CD4-positive, alpha-beta T cell treated with Interleukin-17A for 1 hour (primary cell): ENCODE measurements at places on chromosomes 16 and 17.

DNA sequence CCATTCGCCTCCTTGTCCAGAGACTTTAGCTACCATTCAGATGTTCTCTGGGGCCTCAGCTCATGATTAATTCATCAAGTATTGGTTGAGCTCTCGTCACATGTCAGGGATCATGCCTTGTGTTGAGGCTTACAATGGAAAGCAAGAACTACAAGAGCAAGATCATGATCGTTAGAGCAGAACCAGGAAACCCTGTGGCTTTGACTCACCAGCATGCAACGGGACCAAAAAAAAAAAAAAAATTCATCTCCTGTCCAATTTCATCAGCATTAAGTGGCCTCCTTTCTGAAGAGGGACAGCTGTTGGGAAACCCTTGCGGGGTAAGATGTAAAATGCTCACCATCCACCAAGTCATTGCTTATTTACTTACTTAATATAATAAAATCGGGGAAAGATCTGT lies 12.1 kb upstream of the USP10 start:
- no peak for DNase-seq

- no peak for DNase-seq
Observed at GRCh38 chr16:23670137-23670776, 8.4 kb upstream of the PLK1 start.

DNA sequence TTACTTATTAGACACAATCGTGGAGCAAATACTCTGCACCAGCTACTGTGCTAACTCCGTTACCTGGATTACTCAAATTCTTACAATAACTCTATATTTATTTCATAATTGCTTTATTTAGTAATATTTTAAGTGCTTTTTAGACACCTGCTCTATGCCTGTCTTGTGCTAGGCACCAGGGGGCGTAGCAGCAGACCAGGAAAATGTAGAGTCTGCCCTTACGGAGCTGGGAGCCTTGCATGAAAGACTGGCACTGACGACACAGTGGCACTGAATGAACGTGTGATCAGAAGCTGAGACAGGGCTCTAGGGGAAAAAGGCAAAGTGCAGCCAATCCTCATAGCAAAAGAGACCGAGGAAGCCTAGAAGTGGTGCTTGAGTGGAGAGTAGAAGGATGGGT lies 486.5 kb downstream of the CDH13 start:
- no peak for DNase-seq

DNA sequence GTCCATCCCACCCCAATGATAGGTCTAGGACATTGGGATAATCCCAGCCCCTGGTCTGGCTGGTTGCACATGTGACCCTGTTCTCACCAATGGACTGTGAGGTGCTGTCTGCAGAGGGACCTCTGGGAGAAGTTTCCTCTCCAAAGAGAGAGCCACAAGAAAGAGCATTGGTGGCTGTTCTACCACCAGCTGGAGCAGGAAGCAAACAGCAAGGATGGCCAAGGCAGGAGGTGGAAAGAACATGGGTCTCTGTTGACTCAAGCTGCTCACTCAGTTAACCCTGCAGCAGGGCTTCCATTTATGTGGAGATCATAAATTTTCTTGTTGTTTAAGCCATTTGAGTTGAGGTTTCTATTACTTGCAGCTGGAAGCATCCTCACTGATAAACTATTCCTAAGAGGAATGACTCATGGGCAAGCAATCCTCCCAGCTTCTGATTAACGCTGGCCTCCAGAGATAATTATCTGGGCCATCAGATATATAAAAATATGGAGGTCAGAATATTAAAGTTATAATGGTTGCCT lies 52.6 kb downstream of the CYB5B start:
- DNase-seq: no peak

DNA sequence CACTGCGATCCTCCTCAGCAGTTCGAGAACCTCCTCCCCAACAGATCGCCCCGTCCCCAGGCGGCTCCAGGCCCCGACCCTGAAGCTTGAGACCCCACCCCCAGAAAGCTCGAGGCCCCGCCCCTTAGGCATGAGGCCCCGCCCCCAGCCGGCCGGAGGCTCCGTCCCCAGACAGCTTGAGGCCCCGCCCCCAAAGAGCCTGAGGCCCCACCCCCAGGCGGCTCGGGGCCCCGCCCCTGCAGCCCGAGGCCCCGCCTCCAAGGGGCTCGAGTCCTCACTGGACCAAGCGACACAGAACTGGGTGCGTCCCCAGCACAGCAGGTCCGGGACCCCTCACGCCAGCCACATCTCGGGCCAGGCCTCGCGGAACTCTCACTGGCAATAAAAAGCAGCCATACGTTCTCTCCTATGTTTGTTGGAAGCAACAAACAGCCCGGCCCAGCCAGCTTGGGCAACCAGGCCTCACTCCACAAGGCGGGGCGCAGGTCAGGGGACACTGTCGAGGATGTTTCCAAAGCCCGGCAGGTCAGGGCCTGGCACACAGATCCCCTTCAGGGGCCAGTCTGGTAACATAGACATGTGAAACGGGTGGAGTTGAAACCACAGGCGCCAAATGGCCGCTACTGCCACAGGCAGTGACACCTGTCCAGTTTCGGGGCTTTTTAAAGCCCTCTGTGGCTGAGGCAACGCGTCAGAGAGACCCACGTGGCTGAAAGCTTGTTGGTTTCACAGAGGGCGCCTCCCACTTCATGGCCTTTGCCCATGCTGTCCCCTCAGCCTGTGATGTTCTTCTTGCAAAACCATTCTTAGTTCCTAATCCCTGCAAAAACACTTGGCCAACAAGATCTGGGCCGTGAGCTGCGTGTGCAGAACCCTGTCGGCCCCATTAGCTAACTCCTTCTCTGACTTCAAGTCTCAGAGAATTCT lies 224.2 kb downstream of the PARN start:
- DNase-seq: peak; percentile 1

GRCh38 chr17:65743308-65743655 lies 181.8 kb upstream of the AXIN2 start:
- DNase-seq: no peak

GRCh38 chr17:41178843-41179616 lies 1.0 kb upstream of the KRTAP4-2 start:
- DNase-seq: no peak

- no peak for DNase-seq
Observed at GRCh38 chr17:35705705-35706104, 25.7 kb upstream of the RASL10B start.

DNA sequence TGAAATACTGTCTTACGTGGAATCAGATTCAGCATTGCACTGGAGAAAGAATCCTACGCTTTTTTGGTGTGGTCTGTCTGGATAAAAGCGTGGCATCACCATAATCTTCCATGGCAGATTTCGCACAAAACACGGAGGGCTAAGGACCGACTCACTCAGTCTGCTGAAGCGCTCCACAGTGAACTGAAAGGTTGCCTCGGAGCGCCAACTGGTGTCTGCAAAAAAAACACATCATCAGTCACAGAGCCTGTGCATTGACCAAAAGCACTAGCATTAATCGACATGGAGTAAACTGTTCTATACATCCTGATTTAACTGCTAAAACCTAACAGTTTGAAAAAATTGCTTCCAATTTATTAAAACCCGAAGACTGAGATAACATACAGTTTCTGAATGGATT lies 40.5 kb downstream of the USP7 start:
- no peak for DNase-seq

GRCh38 chr17:80024206-80024972 lies 11.3 kb downstream of the TBC1D16 start:
- no peak for DNase-seq

GRCh38 chr17:42184713-42185620 lies at the start of gene HCRT:
TSS of gene HCRT (minus strand) at chr17:42185452. CDS start at chr17:42185365, 87 bp downstream.
- peak; percentile 11 for DNase-seq

DNA sequence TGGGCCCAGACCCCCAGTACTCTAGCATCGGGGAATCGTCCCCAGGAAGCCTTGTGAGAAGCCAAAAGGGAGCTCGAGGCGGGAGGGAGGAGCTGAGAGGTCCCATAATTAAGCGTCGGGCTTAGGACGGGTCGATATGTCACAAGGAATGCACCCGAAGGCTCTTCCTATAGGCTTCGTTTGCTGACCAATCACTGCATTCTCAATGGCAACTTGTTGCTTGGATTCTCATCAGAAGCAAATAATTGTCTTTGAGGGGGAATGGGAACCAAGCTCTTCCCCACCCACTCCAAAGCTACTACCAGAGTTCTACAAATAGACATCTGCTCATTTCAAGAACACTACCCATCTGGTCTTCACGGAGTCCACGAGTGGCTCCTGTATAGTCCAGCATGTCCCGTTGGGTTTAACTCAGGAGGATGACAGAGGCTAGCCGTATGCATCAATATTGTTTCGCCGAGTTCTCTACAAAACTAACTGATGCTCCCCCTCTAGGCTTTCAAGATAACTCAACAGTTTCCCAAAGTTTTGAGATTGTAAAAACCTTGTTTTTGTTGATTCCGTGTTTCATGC lies 628 bp upstream of the BLMH start:
- DNase-seq: no peak

- no peak for DNase-seq
Observed at GRCh38 chr17:82837586-82838320, 2.1 kb downstream of the ZNF750 start.

- no peak for DNase-seq
Observed at GRCh38 chr17:61689610-61690180, 98.7 kb upstream of the NACA2 start.

- no peak for DNase-seq
Observed at GRCh38 chr16:10266809-10267208, 84.6 kb upstream of the GRIN2A start.

DNA sequence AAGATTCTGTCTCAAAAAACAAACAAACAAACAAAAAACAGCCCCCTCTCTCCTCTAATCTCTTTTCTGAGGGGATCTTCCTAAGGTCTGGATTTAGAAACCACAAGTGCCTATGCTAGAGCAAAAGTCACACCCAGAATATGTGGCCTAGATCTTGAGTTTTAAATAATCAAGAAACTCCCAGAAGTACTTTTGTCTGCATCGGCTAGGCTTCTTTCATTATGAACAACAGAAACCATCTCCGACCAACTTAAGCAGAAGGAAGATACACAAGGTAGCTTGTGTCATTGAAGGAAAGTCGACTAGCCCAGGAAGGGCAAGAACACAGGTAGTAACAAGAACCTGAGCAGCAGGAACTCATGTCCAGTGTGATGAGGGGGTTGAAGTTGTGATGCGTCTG lies 73.9 kb upstream of the KIFC3 start:
- no peak for DNase-seq

DNA sequence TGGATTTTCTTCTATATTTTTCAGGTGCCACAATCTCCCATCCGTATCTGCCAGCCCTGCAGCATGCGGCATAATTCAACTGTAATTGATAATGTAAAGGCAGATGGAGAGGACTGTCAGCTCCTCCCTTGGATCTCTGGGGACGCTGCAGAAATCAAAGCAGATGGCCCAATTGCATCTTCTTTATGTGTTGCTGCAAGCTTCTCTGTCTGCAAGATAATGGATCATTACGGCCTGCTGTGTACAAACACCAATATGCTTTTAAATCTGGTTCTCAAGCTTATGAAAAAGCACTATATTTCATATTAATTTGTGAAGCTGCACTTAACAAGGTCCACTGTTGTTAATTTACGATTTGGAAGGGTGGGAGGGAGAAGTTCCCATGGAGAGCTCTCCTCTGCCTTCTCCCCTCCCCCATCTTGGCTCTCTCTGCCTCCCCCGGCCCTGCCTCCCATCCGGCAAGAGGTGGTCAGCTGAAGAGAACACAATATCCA lies 607.5 kb downstream of the TOX3 start:
- DNase-seq: no peak

DNA sequence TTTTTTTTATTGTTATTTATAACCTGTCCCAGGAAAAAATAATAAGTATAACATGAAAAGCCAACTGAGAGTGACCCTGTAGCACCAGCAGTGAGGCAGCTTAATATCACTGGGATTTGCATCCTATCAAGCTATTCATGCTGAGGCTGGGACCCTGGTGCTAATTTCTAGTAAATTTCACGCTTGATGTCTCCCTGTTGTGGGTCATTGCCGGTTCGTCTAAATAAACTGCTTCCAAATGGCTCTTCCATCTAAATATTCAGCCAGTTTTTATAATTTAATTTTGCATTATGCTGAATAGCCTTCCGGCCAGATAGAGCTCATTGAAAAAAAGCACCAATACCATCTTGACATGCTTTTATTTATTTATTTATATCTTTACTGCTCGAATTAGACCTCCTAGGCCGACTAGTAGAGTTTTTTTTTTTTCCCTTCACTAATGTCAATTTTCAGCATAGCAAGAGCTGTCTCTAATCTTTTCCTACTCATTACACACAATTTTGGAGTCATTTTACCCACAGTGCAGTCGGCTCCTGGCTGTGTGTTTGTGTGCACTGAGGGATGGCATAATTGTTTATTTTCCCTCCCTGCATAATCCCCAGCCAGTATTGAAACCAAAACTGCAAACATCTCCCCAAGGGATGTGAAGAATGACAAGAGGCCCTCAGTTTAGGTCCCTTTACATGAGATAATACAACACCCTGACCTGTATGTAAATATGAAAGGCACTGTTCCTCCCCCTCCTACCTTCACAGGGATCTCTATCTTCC lies 168.8 kb downstream of the AATF start:
- DNase-seq: no peak

DNA sequence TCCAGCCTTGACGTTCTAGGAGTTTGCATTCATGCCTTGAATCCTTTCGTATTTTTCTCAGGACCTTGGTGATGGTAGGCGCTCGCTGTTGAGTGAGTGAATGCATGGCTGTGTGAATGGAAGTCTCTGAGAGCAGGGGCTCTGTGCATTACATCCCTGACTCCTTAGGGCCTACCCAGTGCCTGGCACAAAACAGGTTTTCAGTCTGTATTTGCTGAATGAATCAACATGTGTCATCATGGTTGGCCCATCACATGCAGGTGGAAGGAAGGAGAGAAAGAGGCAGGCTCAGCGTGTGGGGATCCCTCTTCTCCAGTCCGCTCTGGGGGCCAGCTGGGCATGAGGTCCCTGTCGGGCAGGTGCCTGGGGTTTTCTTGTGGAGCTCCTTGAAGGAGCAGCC lies 8.7 kb downstream of the RAP1GAP2 start:
- no peak for DNase-seq

GRCh38 chr17:78925662-78926555 lies 722 bp upstream of the TIMP2 start:
- no peak for DNase-seq

DNA sequence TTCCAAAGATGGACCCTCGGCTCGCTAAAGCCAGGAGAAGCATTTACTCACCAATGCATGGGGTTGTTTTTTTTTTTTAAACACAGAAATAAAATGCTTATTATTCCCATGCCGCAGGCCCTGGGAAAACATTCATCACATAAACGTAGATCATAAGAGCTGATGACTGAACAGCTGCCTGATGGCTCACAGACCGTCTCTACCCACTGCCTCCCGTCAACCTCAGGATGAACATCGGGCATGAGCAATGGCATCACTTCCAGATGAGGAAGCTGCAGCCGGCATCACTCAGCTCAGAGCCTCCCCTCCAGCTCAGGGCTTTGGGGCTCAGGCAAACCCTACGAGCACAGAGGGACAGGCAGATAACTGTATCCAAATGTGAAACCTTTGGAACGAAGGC lies 380.6 kb downstream of the CPPED1 start:
- no peak for DNase-seq

- DNase-seq: no peak
Observed at GRCh38 chr17:65446043-65446442, 115.4 kb downstream of the AXIN2 start.

GRCh38 chr17:42474276-42474675 lies 15.6 kb downstream of the ATP6V0A1 start:
- DNase-seq: no peak
